WTC11 (cell line): ENCODE measurements at places on chromosomes 2 and 18. TPM values are rescaled to one million over a fixed set of nuclear protein-coding genes. Genes with fewer than 3 reads are reported as not detected.

Gene ATOH8
- total RNA-seq = 0.23 to 0.81 TPM (median 0.57 TPM) in 3 replicates

Gene IL36B
- total RNA-seq = not detected in 3 replicates

Gene LMAN1
- total RNA-seq = 77.3 to 84.0 TPM (median 78.7 TPM) in 3 replicates

Gene FOXI3
- total RNA-seq = 13.4 to 14.0 TPM (median 13.5 TPM) in 3 replicates

Gene MCFD2
- 61.7 to 68.1 TPM (median 62.0 TPM) in 3 replicates for total RNA-seq

Gene TEKT4
- total RNA-seq = 0.18 TPM in 1 of 3 replicates, not detected in the others

Gene CHST9
- 15.9 to 19.2 TPM (median 16.8 TPM) in 3 replicates for total RNA-seq

Gene SERPINB4
- total RNA-seq = 0.37 to 1.3 TPM (median 0.53 TPM) in 3 replicates

Gene KLHL14
- 3.9 to 4.8 TPM (median 4.3 TPM) in 3 replicates for total RNA-seq

Gene EFR3B
- total RNA-seq = 8.9 to 10.1 TPM (median 9.7 TPM) in 3 replicates

Gene AQP12A
- not detected in 3 replicates for total RNA-seq

Gene RAPH1
- 18.0 to 24.6 TPM (median 18.2 TPM) in 3 replicates for total RNA-seq

Gene NOTO
- total RNA-seq = 0.15 to 0.23 TPM (median 0.18 TPM) in 3 replicates

Gene AMER3
- 0.05 to 0.13 TPM (median 0.09 TPM) in 3 replicates for total RNA-seq

Gene CRACDL
- 0.50 to 0.89 TPM (median 0.72 TPM) in 3 replicates for total RNA-seq

Gene LBH
- 30.8 to 47.3 TPM (median 34.7 TPM) in 3 replicates for total RNA-seq

Gene HTR2B
- not detected in 3 replicates for total RNA-seq

Gene SCYGR4
- total RNA-seq = not detected in 3 replicates

Gene ZNF804A
- not detected in 3 replicates for total RNA-seq

Gene TCF23
- total RNA-seq = 0.05 to 0.14 TPM (median 0.13 TPM) in 3 replicates

Gene SLC30A3
- 8.0 to 8.9 TPM (median 8.1 TPM) in 3 replicates for total RNA-seq

Gene SLC4A5
- 0.62 to 1.8 TPM (median 1.2 TPM) in 3 replicates for total RNA-seq
